Activated CD4-positive, alpha-beta memory T cell treated with anti-CD3 and anti-CD28 coated beads, Interleukin-2, amount 10 ng/mL, durations not matched to agents 7 days and 5 days (primary cell): ENCODE measurements at places on chromosomes 1 and 21. TPM values are rescaled to one million over a fixed set of nuclear protein-coding genes. Genes with fewer than 3 reads are reported as not detected.
A peak's percentile ranks its signal among the peaks of the same experiment; 100 is the strongest.

GRCh38 chr1:227391879-227392278 is 73.6 kb upstream of the CDC42BPA start:
- no peak overlapping the region for H3K4me3 ChIP-seq
- H3K27ac ChIP-seq = no peak overlapping the region
- H3K27me3 ChIP-seq = peaks cover 7% of the 10 kb centered on the region
- H3K36me3 ChIP-seq = no peaks in the 10 kb centered on the region

DNA sequence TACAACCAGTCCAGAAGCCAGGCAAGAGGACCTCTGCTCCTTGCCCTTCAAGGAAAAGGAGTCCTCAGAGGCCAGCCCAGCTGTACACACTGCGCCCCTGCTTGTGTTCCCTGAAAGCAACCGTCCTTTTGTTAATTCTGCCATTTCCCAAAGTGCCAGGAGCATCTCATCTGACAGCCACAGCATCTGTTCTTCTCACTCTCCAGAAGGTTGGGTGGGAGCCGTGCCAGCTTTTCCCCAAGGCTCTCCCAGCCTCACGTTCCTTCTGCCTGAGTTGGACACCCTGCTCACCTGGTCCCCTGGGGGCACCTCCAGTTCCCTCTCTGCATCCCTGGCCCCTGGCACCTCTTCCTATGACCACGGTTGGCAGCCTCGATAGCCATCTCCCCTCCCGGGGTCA is 10.5 kb upstream of the CNTN2 start:
- H3K36me3 ChIP-seq = no peaks in the 10 kb centered on the region
- H3K27ac ChIP-seq = no peak overlapping the region
- no peaks in the 10 kb centered on the region for H3K4me1 ChIP-seq
- no peak overlapping the region for H3K4me3 ChIP-seq

GRCh38 chr1:165215676-165216075 is 140.8 kb downstream of the LMX1A start:
- DNase-seq = no peak
- no peaks in the 10 kb centered on the region for H3K36me3 ChIP-seq
- peaks cover 2% of the 10 kb centered on the region for H3K27me3 ChIP-seq
- no peaks in the 10 kb centered on the region for H3K4me1 ChIP-seq

DNA sequence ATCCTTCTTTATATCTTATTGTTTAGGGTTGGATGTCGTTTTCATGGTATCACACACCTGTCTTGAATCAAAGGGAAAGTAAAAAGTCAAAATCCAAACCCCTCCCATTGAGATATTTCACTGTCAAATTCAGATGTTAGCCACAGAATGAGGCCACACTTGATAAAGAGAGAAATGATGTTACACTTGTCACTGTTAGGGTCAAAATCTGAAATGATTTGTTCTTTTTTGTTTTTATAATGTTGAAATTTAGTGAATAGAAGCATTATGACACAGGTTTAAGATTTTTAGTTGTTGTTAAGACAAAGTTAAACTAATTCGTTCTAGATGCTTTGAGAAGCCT is 13.1 kb downstream of the NFIA start:
- H3K27me3 ChIP-seq = no peaks in the 10 kb centered on the region
- H3K27ac ChIP-seq = no peak overlapping the region
- H3K4me1 ChIP-seq = no peaks in the 10 kb centered on the region
- H3K4me3 ChIP-seq = no peak overlapping the region
- H3K36me3 ChIP-seq = peaks cover 2% of the 10 kb centered on the region
- DNase-seq = no peak

DNA sequence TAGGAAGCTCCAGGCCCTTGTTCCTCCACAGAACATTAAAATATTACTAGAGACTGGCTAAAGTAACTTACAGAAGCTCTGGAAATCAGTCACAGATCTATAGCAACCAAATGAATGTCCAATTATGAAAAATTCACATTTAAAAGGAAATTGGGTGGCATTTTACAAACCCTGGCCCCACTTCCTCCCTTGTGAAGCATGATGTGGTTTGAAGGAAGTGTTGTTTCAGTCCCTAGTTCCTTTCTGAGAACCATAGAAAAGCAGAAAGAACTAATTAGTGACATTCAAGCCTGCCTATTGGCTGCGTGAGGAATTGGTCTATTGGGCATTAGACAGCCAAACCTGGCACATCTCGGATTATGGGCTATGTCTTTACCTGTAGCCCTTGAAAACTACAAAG is 649.7 kb upstream of the NEGR1 start:
- DNase-seq = no peak
- no peaks in the 10 kb centered on the region for H3K36me3 ChIP-seq
- no peak overlapping the region for H3K4me3 ChIP-seq
- H3K27me3 ChIP-seq = no peaks in the 10 kb centered on the region
- no peak overlapping the region for H3K27ac ChIP-seq

- H3K27me3 ChIP-seq = no peaks in the 10 kb centered on the region
- no peak for DNase-seq
- peak overlapping the region; percentile 88 for H3K4me3 ChIP-seq
- H3K27ac ChIP-seq = peak overlapping the region; percentile 83
Observed at GRCh38 chr1:51728611-51729155, 111.8 kb downstream of the OSBPL9 start.

GRCh38 chr1:35901235-35901634 is 18.2 kb downstream of the AGO1 start:
- H3K27me3 ChIP-seq = no peaks in the 10 kb centered on the region
- no peak for DNase-seq
- H3K4me1 ChIP-seq = no peaks in the 10 kb centered on the region
- no peak overlapping the region for H3K27ac ChIP-seq
- no peak overlapping the region for H3K4me3 ChIP-seq

DNA sequence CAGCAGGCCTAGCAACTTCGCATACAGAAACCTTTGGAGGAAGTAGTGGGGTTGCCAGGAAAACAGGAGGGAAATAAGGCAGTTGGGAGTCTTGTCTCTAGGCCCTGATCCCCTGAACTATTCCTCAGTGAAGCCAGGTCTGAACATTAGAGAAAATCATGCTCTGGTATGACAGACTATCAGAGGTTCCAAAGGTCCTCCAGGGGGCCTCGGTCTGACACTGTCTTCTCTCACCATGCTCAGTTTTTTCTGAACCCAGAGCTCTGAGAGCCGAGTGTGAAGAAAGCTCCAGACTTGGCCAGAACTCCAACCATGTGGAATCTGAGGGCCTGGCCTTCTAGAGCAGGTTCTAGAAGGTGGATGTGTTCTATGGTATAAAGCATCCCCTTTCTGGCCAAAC is 4.0 kb downstream of the TOMM40L start:
- peaks cover 34% of the 10 kb centered on the region for H3K4me1 ChIP-seq
- no peak overlapping the region for H3K27ac ChIP-seq
- no peak overlapping the region for H3K4me3 ChIP-seq
- DNase-seq = no peak
- H3K36me3 ChIP-seq = peaks cover 29% of the 10 kb centered on the region
- no peaks in the 10 kb centered on the region for H3K27me3 ChIP-seq

DNA sequence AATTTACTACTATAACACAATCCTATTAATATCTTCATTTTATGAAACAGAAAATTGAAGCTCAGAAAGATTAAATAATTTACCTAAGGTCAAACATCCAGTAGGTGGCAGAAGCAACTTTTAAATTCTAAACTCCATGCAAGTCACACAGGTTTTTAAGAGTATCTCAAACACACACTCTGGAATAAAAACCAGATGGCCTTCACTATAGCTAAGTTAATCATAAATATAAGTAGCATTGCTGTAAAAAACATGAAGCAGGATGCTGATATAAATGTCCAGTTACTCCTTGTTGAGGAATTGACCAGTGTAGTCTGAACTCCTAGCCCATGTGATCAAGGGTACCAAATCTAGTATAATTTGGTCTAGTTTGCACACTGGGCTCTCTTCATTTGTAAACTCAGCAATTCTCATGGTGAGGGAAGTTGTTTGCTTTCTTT is 9.4 kb upstream of the FMO3 start:
- no peak overlapping the region for H3K4me3 ChIP-seq
- no peaks in the 10 kb centered on the region for H3K4me1 ChIP-seq
- no peak for DNase-seq
- H3K27ac ChIP-seq = no peak overlapping the region
- no peaks in the 10 kb centered on the region for H3K36me3 ChIP-seq
- H3K27me3 ChIP-seq = no peaks in the 10 kb centered on the region

DNA sequence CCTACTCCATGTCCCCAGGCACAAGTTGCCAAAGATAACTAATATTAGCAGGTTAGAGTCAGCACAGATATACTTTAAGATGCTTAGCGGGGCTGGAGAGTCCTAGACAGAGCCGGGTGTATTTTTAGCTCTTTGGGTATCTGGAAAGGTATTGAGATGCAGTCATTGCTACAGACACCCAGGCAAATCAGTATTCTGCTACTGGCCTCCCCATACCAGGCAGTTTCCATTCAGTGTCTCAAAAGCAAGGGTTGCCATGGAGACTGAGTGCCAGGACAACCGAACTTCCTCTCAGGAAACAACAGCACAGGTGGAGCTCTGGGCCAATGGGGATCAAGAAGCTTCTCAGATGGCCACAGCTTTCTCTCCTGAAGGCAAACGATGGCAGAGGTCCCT is 45.3 kb downstream of the KCNC4 start:
- no peak overlapping the region for H3K27ac ChIP-seq
- no peak for DNase-seq
- H3K27me3 ChIP-seq = no peaks in the 10 kb centered on the region
- no peak overlapping the region for H3K4me3 ChIP-seq
- H3K4me1 ChIP-seq = no peaks in the 10 kb centered on the region

DNA sequence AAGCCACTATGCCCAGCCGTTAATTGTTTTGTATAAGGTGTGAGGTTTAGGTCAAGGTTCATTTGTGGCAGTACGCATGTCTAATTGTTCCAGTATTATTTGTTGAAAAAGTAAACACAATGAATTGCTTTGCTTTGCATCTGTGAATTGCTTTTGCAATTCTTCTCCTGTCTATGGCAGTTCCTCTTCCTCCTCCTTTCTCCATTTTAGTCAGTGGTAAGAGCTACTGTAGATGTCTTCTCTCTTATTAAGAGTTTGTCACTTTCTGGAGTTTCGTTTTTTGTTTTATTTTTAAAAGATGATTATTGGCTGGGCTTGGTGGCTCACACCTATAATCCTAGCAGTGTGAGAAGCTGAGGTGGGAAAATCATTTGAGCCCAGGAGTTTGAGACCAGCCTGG is 29.2 kb downstream of the C1orf185 start:
- no peak overlapping the region for H3K27ac ChIP-seq
- no peak for DNase-seq
- no peaks in the 10 kb centered on the region for H3K4me1 ChIP-seq
- peaks cover 5% of the 10 kb centered on the region for H3K36me3 ChIP-seq
- no peak overlapping the region for H3K4me3 ChIP-seq
- H3K27me3 ChIP-seq = peaks cover 39% of the 10 kb centered on the region

DNA sequence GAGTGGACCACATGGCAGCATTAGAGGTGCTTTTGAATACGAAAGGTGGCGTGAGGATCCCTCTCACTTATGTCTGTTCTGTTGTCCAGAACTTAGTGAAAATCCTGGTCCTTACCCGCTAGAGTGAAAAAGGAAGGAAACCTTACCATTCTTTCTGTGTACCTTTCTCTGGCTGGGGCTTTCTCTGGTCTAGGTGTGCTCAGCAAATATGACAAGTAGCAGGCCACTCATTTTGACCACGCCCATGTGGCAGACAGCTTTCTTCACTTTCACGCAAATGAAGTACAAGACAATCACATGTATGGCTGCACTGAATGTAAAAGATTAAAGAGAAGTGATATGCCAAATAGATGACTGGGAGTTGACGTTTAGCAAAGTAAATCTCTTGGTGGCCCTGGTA is 131.9 kb downstream of the FGGY start:
- no peaks in the 10 kb centered on the region for H3K27me3 ChIP-seq
- no peaks in the 10 kb centered on the region for H3K36me3 ChIP-seq
- H3K4me3 ChIP-seq = no peak overlapping the region
- H3K4me1 ChIP-seq = peaks cover 11% of the 10 kb centered on the region
- no peak for DNase-seq

DNA sequence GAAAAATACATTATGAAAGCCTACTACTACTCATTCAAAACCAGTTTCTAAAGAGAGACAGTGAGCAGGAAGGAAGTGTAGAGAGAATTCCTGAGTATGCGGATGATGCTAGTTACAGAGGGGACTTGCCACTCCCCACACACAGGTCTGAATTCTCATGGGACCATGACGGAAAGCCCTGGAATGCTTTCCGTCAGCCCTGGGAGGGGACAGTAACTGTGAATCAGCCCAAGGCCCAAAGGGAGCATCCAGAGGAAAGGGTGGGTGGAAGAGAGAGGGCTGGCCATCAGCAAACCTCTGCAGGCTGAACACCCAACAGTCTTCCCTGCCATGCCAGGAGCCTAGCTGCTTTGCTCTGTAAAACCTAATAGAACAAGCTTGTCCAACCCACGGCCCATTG is 36.4 kb downstream of the RCSD1 start:
- H3K4me1 ChIP-seq = peaks cover 48% of the 10 kb centered on the region
- H3K27me3 ChIP-seq = no peaks in the 10 kb centered on the region
- peaks cover 80% of the 10 kb centered on the region for H3K36me3 ChIP-seq
- DNase-seq = no peak

GRCh38 chr1:170221031-170221430 is 75.3 kb downstream of the NTMT2 start:
- no peak for DNase-seq
- no peak overlapping the region for H3K4me3 ChIP-seq
- H3K27me3 ChIP-seq = peaks cover 5% of the 10 kb centered on the region
- no peak overlapping the region for H3K27ac ChIP-seq
- H3K36me3 ChIP-seq = no peaks in the 10 kb centered on the region

The MAP10 gene
- 1.6 TPM for total RNA-seq

The RNF223 gene
- total RNA-seq = not detected

The C1orf105 gene
- not detected for total RNA-seq

The C4BPB gene
- total RNA-seq = 0.43 TPM

The CNR2 gene
- total RNA-seq = not detected

The ZNF684 gene
- total RNA-seq = 6.6 TPM

The RAD54L gene
- 43.9 TPM for total RNA-seq

The NTNG1 gene
- total RNA-seq = not detected

The GPA33 gene
- 0.65 TPM for total RNA-seq

The FMOD gene
- total RNA-seq = 0.23 TPM
